ENCODE measurements at places on chromosomes 5 and 9. TPM values are rescaled to one million over a fixed set of nuclear protein-coding genes. Genes with fewer than 3 reads are reported as not detected.

The ZCCHC7 gene
- polyA plus RNA-seq, result 26.0 TPM

The DTWD2 gene
- 5.5 TPM for polyA plus RNA-seq

The DMRT2 gene
- not detected for polyA plus RNA-seq

The PRLR gene
- polyA plus RNA-seq, result 3.6 TPM

The PLPPR1 gene
- 24.5 TPM for polyA plus RNA-seq

The FBP1 gene
- polyA plus RNA-seq, result 22.7 TPM

The TMEM252 gene
- 2.5 TPM for polyA plus RNA-seq

DNA sequence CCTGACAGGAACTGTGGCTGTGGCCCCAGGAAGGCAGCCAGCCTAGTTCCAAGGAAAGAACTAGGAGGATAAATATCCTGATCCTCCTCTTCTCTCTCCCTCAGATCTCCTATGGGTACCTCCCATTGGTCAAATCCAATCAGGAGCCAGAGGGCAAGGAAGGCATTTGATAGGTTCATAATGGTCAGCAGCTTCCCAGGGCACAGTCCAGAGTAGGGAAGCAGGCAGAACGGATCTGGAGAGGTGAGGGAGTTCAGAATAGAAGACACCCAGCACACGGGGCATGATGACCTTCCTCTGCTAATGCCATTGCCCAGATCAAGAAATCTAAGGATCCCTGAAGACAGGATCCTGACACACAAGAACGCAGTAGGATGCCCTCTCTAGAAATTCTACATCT lies 8.6 kb downstream of the ABLIM3 start:
- DNase-seq, result no peak
- H3K4me3 ChIP-seq, result no peak overlapping the region
- no peaks in the 10 kb centered on the region for H3K36me3 ChIP-seq
- H3K27ac ChIP-seq, result peak overlapping the region; percentile 18

GRCh38 chr5:122063836-122064235 lies 14.2 kb downstream of the LOX start:
- H3K4me3 ChIP-seq, result no peak overlapping the region
- no peak for DNase-seq
- no peak overlapping the region for H3K27ac ChIP-seq

- DNase-seq, result no peak
- H3K27me3 ChIP-seq, result no peaks in the 10 kb centered on the region
- no peaks in the 10 kb centered on the region for H3K4me1 ChIP-seq
- no peaks in the 10 kb centered on the region for H3K36me3 ChIP-seq
- no peak overlapping the region for H3K4me3 ChIP-seq
- no peak overlapping the region for H3K27ac ChIP-seq
Measured at GRCh38 chr5:8613078-8613685, 744.2 kb downstream of the MTRR start.

DNA sequence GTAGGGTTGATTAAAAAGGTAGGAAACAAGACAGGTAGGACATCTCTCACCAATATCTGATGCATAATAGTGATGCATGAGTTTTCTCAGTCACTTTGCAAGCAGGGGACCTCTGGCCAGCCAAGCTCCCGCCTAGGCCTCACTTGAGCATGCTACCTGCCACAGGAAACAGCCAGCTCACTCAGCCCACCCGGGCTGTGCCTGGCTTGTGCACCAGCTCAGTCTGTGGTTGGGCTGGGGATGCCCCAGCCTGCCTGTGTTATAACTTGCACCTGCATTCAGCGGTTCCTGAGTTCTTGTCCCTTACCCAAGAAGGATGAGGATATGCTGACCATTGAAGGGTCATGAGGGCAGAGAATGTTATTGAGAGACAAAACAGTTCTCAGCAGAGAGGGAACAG lies 172.8 kb upstream of the PLCXD3 start:
- no peak overlapping the region for H3K27ac ChIP-seq
- no peaks in the 10 kb centered on the region for H3K4me1 ChIP-seq
- no peaks in the 10 kb centered on the region for H3K36me3 ChIP-seq
- H3K27me3 ChIP-seq, result no peaks in the 10 kb centered on the region
